H9 (cell line): ENCODE measurements at places on chromosomes 6 and 20.

GRCh38 chr6:169622618-169623017 is 79.2 kb downstream of the WDR27 start:
- DNase-seq: no peak

GRCh38 chr6:36752886-36753506 is 55.4 kb downstream of the RAB44 start:
- no peak for DNase-seq

GRCh38 chr6:101614774-101615173 is 221.3 kb downstream of the GRIK2 start:
- no peak for DNase-seq

- peak; percentile 28 for DNase-seq
Observed at GRCh38 chr6:63476302-63476701, 96.0 kb upstream of the LOC128125822 start.

- DNase-seq: no peak
Observed at GRCh38 chr6:35056952-35057351, 84.2 kb downstream of the TCP11 start.

- no peak for DNase-seq
Observed at GRCh38 chr20:50455656-50456451, 54.3 kb upstream of the PTPN1 start.
